NCI-H526 treated with DMSO at 0.1 percent for 48 hours (cell line): ENCODE measurements at places on chromosomes 7 and 10.

GRCh38 chr10:30853066-30853465, 178.6 kb downstream of the ZNF438 start:
- DNase-seq, result no peak

- no peak for DNase-seq
These were observed 406.2 kb upstream of the LRRTM3 start for GRCh38 chr10:66519616-66520015.

GRCh38 chr7:3279147-3279818, 21.8 kb upstream of the SDK1 start:
- DNase-seq, result peak; percentile 46

GRCh38 chr7:105769901-105770628, 106.3 kb downstream of the ATXN7L1 start:
- no peak for DNase-seq

GRCh38 chr10:110547139-110547761, 20.2 kb upstream of the SMC3 start:
- peak; percentile 30 for DNase-seq

DNA sequence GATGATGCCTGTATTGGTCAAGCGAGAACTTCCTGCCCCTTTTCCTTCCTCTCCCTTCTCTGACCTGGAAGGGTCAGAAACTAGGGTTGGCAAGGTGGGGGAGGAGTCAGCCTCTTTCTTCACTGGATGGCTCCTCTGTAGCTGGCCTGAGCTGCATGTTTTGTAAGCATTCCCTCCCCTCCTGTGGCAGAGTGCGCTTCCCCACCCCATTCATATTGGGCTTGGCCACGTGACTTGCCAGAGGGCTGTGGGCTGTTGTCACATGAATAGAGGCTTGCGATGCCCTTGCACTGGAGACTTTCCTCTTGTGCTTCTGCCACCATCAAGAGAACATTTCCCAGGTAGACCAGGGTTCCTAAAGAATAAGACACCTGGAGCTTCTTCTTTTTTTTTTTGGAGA, 111.3 kb upstream of the PODXL start:
- DNase-seq, result no peak

- DNase-seq, result peak; percentile 94
These were observed 14.2 kb upstream of the DYNC1I1 start for GRCh38 chr7:95758187-95758586.

GRCh38 chr10:36574207-36574606, 551.2 kb upstream of the ANKRD30A start:
- no peak for DNase-seq

- no peak for DNase-seq
These were observed 144.9 kb upstream of the CELF2 start for GRCh38 chr10:10872764-10873163.

DNA sequence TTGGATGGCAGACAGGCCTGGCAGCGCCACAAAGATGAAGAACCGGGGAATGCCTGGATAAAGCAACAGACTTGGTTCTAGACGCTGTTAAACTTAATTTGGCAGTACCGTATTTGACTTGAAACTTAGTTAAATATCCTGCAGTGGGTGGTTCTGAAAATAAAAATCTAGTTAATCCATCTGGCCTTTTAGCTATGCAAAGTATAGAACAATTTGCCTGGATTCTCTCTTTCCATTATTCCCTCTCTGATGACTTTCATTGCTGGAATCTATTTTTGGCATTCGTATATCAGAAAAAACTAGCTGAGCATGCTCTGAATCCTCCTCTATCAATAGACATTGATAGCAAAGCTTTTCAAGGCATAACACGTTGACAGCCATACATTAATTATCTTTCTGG, 203.6 kb downstream of the MACC1 start:
- no peak for DNase-seq

- no peak for DNase-seq
These were observed 16.6 kb upstream of the ITIH2 start for GRCh38 chr10:7686351-7687171.

- no peak for DNase-seq
These were observed 8.7 kb downstream of the TTYH3 start for GRCh38 chr7:2640482-2640830.

DNA sequence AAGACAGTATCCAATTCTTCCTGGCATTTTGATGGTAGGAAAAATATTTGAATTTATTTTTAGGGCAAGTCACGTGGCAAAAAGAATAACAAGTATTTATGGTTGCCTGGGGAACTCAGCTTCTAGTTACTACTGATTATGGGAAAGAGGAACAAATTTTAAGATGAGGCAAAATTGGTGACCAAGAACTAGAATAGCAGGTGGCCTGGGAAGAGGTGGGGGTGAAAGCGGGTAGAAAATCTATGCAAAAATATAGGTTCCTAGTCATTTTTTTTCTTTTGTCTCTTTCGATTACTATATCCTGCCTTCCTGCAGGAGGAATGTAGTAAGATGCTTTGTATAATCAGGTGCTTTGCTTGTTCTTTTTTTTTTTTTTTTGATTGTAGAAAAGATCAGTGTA, 27.8 kb downstream of the ENTPD1 start:
- no peak for DNase-seq

GRCh38 chr10:59002011-59002410, 174.4 kb upstream of the PHYHIPL start:
- DNase-seq, result no peak

DNA sequence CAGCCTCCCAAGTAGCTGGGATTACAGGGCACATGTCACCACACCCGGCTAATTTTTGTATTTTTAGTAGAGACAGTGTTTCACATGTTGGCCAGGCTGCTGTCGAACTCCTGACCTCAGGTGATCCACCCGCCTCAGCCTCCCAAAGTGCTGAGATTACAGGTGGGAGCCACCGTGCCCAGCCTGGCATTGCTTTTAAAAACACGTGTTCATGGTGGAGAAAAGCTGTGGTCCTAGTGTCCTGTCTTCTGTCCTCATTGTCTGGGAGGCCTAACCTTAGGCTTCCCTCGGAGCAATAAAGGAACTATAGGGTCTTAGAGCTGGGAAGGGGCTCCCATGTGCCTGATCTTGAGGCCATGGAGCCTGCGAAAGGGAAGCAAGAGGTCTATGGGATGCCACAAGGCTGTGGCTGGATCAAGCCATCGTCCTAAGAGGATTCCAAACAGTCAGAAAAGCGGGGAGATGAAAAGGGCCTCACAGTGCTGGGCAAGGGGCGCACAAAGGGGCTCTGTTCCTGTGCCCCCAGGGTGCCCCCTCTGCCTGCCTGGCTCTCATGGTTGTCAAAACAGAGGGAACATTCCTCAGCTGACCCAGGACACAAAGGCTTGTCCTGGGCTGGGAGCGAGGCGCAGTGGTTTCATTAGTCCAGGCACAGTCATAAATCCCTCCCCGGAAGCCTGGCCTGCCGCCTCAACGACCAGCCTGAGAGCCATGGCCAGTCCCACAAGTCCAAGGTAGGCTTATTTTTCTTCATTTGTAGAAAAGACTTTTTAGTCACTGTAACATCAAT, 106.6 kb upstream of the TNS3 start:
- DNase-seq, result no peak

GRCh38 chr7:81833401-81833800, 63.6 kb upstream of the HGF start:
- no peak for DNase-seq

GRCh38 chr7:2213551-2214215, 19.1 kb downstream of the MAD1L1 start:
- no peak for DNase-seq
